Upper lobe of right lung (tissue), 1 donor: ENCODE measurements at places on chromosomes 16 and 17. TPM values are rescaled to one million over a fixed set of nuclear protein-coding genes. Genes with fewer than 3 reads are reported as not detected.

- DNase-seq: peak; percentile 52
Observed at GRCh38 chr17:29570521-29570920, 2.0 kb downstream of the TP53I13 start.

GRCh38 chr17:31647661-31648060 is 211.4 kb downstream of the COPRS start:
- no peak for DNase-seq

GRCh38 chr16:66509576-66509975 is 40.3 kb downstream of the TK2 start:
- DNase-seq: no peak

DNA sequence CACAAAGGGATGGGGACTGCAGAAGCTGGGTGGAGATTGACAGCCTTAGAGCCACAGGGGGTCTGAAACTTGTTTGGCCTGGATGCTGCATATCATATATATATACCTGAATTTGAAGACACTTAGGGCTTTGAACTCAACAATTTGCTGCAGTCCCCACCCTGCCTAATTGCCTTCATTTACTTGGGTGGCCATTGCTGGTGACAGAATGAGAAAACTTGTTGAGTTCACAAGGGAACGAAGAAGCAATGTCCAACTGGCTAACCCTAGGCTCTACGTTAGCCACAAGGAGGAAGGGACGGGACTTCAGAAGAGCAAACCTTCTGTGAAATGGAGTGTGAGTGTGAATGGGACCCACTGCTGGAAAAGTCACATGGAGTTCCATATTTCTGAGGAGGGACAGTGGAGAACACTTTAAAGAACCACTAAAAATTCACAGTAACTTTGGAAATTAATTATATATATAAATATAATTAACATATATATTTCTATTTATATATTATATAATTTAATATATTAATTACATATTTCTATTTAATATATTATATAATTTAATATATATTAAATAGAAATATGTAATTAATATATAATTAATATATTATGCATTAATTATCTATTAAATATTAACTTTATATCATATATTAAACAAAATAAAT is 215.3 kb upstream of the SOX9 start:
- DNase-seq: no peak

- DNase-seq: no peak
Observed at GRCh38 chr16:56961386-56961785, 364 bp upstream of the CETP start.

- peak; percentile 73 for DNase-seq
Observed at GRCh38 chr17:40582328-40582901, 17.1 kb upstream of the CCR7 start.

DNA sequence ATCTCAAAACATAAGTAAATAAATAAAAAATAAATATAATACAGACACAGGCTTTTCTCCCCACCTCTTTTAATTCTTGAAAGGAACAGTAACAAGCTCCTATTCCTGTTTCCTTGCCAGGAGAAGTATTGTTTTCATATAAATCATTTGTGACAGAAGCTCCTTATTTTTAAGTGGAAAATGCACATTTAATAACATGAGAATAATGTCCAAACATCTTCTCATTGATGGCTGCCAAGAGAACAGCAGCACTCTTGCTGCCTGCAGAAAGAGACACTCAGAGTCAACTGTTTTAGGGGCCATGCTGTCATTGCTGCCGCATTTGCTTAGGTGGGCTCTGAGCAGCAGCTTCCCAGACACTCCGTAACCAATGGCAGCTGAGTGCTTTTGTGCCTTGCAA is 580.1 kb downstream of the WWOX start:
- DNase-seq: no peak

DNA sequence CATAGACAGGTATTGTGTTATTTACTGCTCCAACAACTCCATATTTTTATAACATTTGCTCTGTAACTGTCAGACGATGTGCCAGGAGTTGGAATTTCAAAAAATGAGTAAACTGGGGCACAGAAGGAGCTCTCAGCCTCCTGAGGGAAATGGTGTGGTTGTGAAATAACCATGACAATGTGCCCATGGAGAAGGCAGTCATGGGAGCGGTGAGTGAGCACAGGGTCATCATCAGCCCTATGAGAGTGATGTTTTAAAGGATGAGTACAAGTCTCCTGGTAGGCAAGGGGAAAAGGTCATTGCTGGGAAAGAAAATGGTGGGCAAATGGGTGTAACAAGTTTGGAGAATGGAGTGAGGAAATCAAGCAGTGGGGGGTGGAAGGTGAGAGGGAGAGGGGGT is 115.0 kb upstream of the SEC14L1 start:
- DNase-seq: no peak

GRCh38 chr17:64411999-64412771 is 21.5 kb upstream of the PECAM1 start:
- DNase-seq: peak; percentile 84

DNA sequence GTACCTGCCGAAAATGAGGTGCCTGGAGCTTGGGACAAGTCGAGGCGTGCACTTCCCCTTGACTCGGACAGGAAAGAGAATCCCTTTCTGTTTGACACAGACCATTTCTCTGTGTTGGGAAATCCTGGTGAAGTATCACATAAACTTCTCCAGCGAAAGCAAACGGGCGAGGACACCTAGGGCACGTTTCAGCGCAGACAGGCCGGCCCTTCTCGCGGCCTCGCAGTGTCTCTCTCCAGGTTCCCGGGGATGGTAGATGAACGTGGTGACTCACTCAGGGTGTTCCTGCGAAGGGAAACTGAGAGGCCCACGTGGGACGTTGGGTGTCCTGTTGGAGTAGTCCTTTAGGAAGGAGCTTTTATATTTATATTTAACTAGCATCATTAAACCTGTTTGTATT is 36.3 kb upstream of the ZNF750 start:
- no peak for DNase-seq

- no peak for DNase-seq
Observed at GRCh38 chr16:22764662-22765327, 49.2 kb upstream of the HS3ST2 start.

DNA sequence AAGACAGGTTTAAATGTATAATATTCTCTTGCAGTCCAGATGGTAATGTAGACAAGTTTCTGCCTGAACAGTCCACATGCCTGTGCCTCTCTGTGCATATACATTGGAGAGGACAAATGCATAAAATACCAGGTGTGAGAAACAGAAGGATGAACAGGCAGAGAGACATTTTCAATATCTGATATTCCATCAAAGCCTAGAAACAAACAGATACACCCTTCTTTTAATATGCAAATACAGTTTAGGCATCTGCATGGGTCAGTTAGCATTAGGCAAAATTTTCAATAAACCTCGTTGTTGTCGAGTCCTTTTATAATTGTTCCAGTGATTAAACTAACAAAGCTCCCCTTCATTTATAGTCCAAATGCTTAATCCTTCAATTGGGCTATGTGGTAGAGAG is 897 bp downstream of the OMG start:
- DNase-seq: no peak

- DNase-seq: no peak
Observed at GRCh38 chr17:78824240-78824639, 16.4 kb downstream of the USP36 start.

DNA sequence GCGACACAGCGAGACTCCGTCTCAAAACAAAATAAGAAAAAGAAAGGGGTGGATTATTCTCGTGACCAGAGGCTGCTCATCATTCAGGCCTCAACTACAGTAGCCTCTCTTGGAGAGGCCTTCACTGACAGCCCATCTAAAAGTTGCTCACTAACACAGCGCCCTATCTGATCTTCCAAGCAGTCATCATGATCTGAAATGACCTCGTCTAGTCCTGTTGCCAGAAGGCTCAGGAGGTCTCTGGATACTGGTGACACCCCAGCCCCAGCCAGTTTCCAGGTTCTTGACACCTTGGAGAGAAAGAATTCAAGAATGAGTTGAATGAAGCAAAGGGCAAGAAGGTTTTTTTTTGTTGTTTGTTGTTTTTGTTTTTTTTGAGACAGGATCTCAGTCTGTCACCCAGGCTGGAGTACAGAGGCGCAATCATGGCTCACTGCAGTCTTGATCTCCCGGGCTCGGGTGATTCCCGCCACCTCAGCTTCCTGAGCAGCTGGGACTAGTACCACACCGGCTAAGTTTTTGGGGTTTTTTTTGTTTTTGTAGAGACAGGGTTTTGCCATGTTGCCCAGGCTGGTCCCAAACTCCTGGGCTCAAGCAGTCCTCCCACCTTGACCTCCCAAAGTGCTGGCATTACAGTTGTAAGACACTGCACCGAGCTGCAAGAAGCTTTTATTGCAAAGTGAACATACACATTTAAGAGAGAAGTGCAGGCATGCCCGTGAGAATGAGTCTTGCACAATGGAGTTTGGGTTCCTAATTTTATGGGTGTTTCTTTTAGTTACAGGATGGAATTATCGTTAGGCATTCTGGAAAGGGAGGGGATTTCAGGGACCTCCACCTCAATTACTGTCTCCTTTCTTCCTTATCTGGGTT is 2.7 kb upstream of the ZC3H7A start:
- DNase-seq: peak; percentile 43

GRCh38 chr17:47237841-47238240 is 15.8 kb upstream of the ITGB3 start:
- DNase-seq: no peak

- DNase-seq: no peak
Observed at GRCh38 chr16:35750157-35750689, 2290.8 kb downstream of the TP53TG3F start.

GRCh38 chr17:58630883-58631522 is 60.8 kb downstream of the TEX14 start:
- no peak for DNase-seq

- DNase-seq: no peak
Observed at GRCh38 chr16:77584205-77584859, 138.0 kb upstream of the NUDT7 start.

- no peak for DNase-seq
Observed at GRCh38 chr16:88454523-88454947, 1.5 kb downstream of the ZFPM1 start.

- DNase-seq: no peak
Observed at GRCh38 chr17:80800481-80801391, 190.9 kb upstream of the CHMP6 start.

DNA sequence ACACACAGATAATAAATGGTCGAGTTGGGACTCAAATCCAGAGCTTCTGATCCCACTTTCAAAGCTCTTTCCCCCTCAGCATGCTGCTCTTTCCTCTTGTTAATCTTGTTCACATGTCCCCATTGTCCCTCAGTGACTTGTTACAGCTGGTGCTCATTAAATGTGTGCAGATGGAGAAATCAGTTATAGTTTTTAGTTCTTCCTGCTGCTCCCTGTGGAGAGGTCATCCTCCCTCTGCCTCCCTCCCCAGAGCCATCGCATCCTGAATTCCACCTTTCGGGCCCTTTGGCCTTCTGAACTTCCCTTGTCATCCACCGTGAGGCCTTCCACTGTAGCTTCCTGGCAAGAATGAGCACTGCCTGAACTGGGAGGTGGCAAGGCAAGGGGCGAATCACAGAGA is 179.6 kb downstream of the WSCD1 start:
- no peak for DNase-seq

DNA sequence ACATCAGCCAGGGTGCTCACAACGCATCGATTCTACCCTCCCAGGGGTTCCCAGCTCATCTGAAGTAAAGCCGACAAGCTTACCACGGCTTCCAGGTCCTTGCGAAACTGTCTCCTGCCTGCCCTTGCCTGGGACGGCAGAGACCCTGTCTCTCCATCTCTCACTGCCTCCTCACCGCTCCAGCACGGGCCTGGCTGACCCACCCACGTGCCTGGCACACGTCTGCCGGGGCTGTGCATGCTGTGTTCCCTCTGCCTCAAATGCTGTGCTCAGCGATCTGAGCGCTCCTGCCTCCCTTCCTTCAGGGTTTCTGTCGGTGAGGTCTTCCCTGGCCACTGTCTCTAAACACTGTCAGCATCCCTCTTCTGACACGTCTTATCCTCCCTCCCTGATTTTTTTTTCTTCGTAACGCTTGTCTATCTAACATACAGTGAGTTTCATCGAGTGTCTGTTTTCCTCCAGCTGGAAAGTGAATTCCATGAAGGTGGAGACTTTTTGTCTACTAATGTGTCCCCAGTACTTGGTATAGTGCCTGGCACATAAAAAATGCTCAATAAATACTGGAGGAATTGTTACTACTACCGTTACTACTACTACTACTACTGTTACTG is 208.4 kb downstream of the IRF8 start:
- DNase-seq: no peak

DNA sequence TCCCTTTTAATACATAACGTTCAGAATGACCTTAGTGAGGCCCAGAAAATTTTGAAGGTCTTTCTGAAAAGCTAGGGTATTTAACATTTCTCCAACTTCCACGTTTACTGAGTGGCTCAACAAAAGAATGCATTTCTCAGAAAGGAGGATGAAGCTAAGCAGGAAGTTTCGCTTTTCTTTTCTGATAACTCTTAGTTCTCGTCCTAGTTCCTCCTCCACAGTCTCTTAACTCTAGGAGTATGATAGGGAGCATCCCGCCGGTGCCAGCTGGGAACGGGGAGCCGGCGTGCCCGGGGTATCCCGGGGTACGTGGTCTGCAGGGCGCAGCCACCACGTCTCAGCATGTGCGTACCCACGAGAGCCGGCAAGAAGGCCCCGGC is 363 bp downstream of the KARS1 start:
- no peak for DNase-seq

- no peak for DNase-seq
Observed at GRCh38 chr17:5797447-5798050, 213.2 kb upstream of the NLRP1 start.

GRCh38 chr16:351804-352520 is 561 bp downstream of the AXIN1 start:
- DNase-seq: peak; percentile 79

- DNase-seq: no peak
Observed at GRCh38 chr17:33267271-33267790, 25.8 kb downstream of the ASIC2 start.

DNA sequence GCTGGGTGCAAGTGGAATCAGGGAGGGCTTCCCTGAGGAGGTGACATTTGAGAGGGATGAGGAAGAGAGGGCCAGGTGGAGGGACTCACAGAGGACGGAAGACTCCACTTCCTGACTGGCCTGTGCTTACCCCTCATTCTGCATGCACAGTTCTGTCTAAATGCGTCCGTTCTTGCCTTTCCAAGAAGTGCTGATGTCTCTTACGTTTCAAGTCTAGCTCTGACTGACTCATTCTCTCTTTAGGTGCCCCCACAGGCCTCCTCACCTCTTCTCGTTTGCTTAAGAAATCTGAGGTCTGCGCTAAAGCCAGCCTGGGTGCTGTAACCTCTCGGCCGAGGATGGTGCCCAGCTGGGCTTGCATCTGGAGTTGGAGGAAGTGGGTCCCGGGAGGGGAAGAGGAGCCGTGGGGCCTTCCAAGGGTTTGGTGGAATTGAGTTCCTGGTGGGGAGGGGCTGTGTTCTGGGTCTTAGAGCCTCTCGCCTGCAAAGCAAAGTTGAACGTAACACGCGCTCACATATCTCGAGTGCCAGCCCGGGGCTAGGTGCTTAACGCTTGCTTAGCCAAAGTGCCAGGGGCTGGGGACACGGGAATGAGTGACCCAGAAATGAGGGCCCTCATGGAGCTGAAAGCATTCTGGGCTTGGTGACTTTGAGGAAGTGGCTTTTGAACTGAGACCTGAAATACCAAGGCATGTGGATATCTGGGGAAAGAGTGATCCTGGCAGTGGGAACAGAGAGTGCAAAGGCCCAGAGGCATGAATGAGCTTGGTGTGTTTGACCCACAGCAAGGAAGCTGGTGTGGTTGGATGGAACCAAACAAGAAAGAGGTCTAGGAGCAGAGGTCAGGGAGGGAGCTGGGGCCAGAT is 4.8 kb downstream of the IL4R start:
- DNase-seq: peak; percentile 84

Gene SMPD3
- 5.6 TPM for total RNA-seq

Gene MT1M
- 40.3 TPM for total RNA-seq

Gene PNMT
- total RNA-seq: 4.3 TPM

Gene SEPTIN1
- 8.6 TPM for total RNA-seq

Gene HAS3
- 8.2 TPM for total RNA-seq

Gene ITGA3
- total RNA-seq: 212 TPM

Gene ADAP2
- 19.8 TPM for total RNA-seq

Gene ITGB4
- 82.2 TPM for total RNA-seq
